ENCODE measurements at places on chromosomes 16 and 17. TPM values are rescaled to one million over a fixed set of nuclear protein-coding genes. Genes with fewer than 3 reads are reported as not detected.

DNA sequence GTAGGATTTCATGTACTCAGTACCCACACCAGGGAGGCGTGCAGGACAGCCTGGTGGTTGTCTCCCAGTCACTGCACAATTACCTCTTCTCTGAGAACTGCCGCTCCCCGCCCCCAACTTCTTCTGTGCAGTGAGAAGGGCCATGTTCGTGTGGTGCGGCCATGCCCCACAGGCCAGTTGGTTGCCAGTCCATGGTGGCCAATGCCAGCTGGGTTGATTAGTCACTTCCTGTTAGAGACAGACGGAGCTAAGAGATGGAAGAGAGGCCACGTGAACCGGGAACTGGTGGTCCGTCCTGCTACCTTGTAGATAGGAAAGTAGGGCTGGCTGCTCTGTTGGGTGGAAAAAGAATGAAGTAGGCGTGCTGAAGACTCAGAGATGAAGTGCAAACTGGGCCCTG lies 206.5 kb downstream of the ABCC12 start:
- no peak for ATAC-seq

The ZC3H18 gene
- total RNA-seq, result 21.9 TPM

The CMTM2 gene
- total RNA-seq, result not detected

GRCh38 chr17:21379080-21379711 lies 3.0 kb downstream of the KCNJ12 start:
- ATAC-seq, result no peak

GRCh38 chr16:4763791-4764190 lies 3.2 kb downstream of the ZNF500 start:
- ATAC-seq, result no peak

The KRTAP9-2 gene
- not detected for total RNA-seq

The GALNS gene
- 17.0 TPM for total RNA-seq

DNA sequence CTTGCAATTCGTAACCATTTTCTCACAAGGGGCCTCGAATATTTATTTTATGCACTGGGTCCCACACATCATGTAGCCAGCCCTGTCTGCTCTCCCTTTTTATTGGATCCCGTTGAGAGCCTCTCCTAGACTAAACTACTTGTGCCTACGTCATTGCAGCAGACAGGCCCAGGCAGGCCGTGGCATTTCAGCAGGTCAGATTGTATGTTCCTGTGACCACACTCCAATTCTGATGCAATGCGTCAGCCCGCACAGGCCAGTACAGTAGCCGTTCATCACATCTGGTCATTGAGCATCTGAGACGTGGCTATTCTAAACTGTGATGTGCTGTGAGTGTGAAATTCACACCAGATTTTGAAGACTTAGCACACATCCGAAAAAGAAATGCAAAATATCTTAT lies 42.2 kb downstream of the ABAT start:
- peak; percentile 91 for ATAC-seq

DNA sequence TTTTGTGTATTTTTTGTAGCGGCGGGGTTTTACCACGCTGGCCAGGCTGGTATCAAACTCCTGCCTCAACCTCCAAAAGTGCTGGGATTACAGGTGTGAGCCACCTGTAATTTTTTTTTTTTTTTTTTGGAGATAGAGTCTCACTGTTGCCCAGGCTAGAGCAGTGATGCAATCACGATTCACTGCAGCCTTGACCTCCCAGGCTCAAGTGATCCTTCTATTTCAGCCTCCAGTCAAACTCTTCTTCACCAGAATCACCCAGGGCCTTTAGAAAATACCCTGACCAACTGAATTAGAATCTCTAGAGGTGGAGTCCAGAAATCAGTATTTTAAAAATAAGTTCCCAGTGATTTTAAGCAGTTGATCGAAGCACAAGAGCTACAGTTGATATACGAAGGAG lies 12.5 kb downstream of the HSPB9 start:
- ATAC-seq, result no peak

The DHX38 gene
- 29.5 TPM for total RNA-seq

The SLX1A gene
- 27.9 TPM for total RNA-seq

DNA sequence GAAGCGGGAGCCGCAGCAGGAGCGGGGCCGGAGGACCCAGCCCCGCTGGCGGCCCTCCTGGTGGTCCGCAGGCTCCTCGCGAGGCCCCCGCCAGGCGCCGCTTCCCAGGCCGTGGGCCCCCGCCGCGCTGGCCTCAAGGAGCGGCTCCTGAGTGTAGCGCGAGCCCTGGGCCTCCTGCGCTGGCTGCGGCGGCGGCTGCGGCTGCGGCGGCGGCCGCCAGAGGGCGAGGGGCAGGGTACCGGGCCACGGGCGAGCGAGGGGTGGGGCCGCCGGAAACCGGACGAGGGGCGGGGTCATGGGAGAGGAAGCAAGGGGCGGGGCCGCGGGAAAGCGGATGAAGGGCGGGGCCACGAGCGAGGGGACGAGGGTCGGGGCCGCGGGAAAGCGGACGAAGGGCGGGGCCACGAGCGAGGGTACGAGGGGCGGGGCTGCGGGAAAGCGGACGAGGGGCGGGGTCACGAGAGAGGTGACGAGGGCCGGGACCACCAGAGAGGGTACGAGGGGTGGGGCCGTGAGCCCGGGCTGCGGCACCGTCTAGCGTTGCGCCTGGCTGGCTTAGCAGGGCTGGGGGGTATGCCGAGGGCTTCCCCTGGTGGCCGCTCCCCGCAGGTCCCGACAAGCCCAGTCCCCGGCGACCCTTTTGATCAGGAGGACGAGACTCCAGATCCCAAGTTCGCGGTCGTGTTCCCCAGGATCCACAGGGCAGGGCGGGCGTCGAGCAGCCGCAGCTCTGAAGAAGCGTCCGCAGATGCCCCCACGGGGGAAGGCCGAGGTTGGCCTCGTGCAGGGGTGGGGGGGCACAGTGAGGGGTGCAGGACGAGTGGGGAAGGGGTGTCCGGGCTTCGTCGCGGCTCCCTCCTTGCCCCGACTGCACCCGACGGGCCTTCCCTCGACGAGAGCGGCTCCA lies 1.7 kb downstream of the MYO15B start:
- peak; percentile 89 for ATAC-seq

The TEKT5 gene
- not detected for total RNA-seq

DNA sequence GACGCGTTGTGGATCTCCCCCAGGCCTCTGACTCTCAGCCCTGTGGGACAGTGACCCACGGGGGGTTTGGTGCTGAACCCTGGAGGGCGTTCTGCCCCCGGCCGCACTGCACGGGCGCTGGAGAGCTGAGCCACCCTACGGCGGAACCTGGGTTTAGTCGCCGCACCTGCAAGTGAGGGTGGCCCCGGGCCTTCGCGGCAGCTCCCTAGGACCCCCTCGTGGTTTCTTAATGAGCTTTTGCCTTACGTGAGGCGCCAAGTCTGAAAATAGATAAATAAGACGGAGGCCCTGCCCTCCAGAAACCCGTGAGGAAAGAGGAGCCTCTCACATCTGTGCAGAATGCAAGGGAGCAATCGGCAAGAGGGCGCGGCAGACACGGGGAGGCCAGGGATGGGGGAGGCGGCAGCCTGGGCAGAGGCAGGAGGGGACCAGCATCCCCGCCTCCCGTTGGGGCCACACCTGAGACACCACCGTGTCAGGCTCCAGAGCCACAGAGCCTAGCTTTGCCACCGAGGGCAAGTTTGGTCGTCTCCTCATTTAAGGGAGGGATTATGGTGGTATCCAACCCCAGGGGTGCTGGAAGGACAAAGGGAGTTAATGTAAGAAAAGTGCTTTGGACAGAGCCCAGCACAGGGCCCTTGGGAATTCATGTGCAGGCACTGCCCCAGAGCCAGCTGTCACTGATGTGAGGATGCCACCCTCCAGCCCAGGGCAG lies 153.2 kb upstream of the CHMP6 start:
- no peak for ATAC-seq

The SLC5A10 gene
- total RNA-seq, result 0.64 TPM

DNA sequence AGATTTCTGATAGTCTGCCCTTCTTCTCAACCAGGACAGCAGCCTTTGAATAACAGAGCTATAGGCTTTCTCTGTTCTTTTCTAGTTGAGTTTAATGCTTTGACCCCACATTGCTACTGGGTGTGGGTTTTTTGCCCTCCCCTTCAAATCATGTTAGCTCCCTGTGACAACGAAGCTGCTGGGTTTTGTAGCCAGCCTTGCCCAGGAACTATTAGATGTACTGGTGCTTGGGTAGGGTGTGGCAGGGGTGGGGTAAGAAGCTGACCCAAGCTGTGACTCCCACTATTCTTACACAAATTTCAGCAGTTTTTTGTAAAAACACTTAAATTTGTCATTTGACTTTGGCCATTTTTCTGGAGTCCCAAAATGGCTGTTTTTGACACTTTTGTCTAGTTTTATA lies 69.7 kb downstream of the NLK start:
- no peak for ATAC-seq

GRCh38 chr17:74736513-74737298 lies at the start of gene RAB37:
Gene RAB37 (plus strand): TSS chr17:74737256. CDS start chr17:74737273, 17 bp downstream.
- ATAC-seq, result peak; percentile 45

GRCh38 chr16:84658690-84659089 lies 10.4 kb downstream of the KLHL36 start:
- no peak for ATAC-seq

GRCh38 chr16:81595629-81596292 lies 151.2 kb downstream of the CMIP start:
- no peak for ATAC-seq

GRCh38 chr16:3659251-3659650 lies 4.8 kb downstream of the DNASE1 start:
- ATAC-seq, result no peak

- ATAC-seq, result peak; percentile 83
Observed at GRCh38 chr16:72989579-72990551, 58.1 kb downstream of the ZFHX3 start.

DNA sequence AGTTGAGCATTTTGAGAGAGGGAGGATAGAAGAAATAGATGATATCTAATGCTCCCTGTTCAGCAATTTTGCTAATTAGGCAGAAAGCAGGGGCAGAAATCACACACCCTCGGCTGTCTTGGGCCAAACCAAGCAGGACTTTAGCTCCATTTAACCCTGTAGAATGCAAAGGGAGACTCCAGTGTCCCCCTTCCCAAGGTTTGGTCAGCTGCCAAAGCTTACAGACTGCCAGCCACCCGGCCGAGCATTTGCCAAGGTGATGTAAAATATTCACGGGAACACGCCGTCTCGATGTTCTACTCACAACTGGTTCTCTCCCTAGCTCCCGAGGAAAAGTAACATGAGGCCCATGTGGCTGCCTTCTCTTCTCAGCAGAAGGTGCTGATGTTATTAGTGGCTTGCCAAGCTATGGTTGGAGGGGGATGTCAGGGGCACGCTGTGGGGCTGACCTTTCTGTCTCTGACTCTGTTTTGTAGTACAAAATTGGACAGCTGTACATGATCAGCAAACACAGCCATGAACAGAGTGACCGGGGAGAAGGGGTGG lies 155.3 kb downstream of the PITPNC1 start:
- no peak for ATAC-seq

DNA sequence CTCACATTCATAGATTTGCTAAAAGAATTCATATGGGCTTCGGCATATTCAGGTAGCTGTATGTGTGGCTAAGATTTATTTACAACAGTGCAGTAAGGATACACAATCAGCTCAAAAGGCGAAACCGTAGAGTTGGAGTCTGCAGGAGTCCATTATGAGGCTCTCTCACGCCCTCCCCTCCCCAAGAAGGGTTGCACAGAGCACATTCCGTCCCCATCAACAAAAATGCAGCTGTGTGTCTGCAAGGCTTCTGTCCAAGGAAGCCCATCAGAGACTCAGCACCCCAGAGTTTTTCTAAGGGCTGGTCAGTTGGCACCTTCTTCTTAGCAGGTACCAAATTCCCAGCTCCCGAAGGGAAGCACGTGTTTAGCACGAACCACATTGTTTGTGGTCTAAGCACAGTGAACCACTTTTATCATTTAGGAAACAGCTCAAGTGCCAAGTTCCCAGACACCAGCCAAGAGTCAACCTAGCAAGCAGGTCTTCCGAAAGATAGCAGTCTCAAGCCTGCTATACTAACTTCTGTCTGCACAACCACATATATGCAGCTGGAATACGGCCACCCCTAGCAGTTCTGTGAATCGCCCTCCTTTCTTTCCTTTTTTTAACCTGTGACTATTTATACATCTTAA lies 28.5 kb upstream of the MEAK7 start:
- no peak for ATAC-seq

GRCh38 chr17:78144147-78144719 lies 2.0 kb upstream of the C17orf99 start:
- no peak for ATAC-seq

The TNK1 gene
- total RNA-seq, result 6.1 TPM

GRCh38 chr17:81520021-81520901 lies 7.7 kb upstream of the ACTG1 start:
- no peak for ATAC-seq

DNA sequence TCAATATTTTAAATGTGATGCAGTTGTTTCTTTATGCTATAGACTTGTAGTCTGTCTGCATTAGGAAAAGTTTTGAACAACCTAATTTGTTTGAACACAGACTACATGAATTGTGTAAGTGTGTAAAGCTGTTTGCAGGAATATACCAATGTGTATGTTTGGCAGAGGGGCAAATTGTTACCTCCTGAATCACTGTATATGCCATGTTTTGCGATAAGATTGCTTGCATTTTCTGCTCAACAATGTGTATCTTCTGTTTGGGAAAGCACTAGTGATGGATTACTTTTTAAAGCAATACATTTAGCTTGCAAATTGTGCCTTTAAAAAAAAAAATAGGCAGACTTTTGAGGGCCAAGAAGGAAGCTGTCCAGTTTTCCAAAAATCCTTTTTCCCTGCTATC lies 14.6 kb downstream of the RBBP6 start:
- ATAC-seq, result no peak

DNA sequence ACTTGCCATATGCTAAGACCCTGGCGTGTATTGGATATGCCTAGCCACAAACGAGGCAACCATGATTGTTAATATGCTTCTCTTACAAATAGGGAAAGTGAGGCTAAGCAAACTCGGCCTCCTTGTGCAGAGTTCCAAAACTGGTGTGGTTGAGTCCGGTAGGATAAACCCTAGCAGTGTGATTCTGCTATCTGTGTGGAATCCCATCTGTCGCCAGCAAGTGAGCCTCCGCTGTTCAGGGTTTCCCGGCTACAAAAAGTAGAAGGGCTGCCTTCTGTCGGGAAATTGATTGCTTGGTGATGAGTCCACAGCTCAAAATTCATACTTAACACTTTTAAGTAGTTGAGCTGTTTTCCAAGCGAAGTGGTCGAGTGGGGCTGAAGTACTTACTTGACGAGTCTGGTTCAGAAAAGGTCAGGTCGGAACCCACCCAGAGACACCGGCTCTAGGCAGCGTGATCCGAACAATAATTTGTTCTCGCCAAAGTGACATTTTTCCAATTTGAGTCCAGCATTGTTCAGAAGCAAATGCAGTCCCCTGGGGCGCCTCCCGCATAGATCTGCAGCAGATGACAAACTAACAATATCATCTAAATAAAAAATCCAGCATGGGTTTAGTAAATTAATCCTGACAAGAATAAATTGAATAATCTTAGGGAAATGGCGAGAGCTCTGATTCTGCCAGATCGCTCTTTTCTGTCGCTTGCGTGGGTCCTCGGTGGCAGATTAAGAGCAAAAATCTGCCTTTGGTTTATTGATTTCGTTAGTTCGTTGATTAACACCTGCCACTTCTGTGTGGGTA lies 686.7 kb upstream of the RBFOX1 start:
- ATAC-seq, result no peak

- peak; percentile 0 for ATAC-seq
Observed at GRCh38 chr16:69111876-69112230, 6.4 kb downstream of the HAS3 start.

DNA sequence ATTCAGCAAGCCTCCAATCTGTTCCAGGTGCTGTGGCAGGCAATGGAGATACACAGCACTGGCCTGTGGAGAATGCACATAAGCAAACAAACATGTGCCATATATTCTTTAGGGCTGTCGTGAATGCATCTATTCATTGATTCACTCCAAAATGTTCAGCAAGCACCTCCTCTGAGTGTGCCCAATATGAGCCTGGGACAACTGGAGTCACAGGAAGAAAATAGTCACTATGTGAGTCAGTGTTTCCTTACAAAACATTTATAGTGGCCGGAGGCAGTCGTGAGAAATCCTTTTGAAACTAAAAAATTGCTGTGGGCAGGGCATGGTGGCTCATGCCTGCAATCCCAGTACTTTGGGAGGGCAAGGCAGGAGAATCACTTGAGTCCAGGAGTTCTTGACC lies 310.1 kb downstream of the CA10 start:
- no peak for ATAC-seq
